CD4-positive, alpha-beta T cell (primary cell): ENCODE measurements at places on chromosomes 6 and 20.

DNA sequence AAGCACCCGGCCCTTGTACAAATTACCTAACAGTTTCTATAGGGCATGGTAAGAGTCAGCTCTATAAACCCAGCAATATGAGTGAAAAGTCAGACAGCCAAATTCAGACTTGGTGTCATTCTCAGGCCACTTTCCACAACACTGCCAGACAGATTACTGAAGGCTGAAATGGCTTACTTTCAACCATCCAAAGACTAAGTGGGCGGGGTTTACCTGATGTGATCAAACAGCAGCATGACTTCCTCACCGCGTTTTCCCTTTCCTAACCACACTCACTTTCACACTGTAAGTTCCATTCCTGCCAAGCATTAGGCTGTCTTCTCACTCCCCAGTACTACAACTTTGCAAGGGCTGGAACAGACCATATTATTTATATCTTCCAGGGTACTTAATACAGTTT lies 85.9 kb downstream of the SMLR1 start:
- DNase-seq: no peak

DNA sequence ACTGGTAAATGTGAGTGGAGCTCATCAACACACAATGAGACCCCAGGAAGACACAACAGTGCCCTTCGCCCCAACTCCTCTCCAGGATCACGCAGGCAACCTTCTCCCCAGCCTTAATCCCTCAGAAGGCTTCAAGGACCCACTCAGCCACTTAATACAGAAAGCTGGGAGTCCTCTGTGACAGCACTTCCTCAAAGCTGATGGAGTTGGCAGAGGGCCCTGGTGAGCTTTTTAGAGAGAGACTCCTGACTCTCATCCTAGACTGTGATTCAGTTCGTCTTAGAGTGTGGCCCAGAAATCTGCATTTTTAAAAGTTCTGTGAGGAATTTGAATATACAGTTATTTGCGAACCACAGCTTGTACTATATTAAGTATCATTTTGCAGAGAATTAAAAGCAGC lies 187.7 kb downstream of the UST start:
- no peak for DNase-seq

DNA sequence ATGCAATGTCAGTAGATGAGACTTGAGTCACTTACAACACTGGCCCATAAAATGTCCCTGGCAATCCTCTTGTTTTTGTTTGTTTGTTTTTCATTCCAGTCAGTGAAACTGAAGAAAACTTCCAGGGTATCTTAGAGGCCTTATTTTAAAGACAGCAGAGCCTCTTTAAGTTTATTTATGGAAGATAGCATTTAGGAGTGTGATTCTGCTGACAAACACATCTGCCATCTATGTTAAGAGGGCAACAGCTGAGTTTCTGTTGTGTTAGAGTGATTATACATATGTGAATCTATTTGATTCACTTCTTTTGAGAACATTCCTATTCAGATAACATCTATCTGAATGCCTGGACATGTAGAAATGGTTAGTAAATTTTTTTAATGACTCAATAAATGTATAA lies 812.6 kb downstream of the TENT5A start:
- DNase-seq: no peak

DNA sequence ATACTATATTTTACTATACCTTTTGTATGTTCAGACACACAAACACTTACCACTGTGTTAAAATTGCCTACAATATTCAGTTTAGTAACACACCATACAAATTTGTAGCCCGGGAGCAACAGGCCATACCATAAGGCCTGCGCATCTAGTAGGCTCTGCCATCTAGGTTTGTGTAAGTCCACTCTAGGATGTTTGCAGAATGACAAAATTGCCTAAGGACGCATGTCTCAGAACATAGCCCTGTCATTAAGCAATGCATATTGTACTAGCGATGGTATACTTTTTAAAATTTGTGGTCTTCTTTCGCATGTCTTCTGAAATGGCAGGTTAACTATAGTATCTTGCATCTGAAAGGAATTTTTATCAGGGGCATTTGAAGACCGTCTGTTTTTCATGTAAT lies 26.6 kb upstream of the MAP7 start:
- DNase-seq: no peak

DNA sequence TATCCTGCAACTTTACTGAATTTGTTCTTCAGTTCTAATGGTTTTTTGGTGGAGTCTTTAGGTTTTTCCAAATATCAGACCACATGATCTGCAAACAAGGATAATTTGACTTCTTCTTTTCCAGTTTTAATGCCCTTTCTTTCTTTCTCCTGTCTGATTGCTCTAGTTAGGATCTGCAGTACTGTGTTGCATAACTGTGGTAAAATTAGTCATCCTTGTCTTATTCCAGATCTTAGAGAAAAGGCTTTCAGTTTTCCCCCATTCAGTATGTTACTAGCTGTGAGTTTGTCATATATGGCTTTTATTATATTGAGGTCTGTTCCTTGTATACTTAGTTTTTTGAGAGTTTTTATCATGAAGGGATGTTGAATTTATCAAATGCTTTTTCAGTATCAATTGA lies 4.3 kb downstream of the MICA start:
- no peak for DNase-seq

DNA sequence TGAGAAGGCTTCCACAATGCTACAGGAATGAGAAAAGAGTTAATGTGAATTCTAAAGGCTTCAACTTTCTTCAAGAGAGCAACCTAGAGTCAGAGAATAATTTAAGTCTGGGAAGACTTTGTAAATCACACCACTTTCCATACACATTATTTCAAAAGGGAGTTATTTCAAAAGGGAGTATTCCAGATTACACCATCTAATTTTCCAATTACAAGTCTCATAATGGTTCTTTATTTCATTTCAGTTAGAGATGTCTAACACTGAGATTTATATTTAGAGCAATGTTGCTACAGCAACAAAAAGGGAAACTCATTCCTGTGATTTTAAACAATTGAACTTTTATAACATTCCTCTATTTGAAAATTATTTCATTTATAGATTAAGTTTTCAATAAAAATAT lies 98.8 kb upstream of the DST start:
- DNase-seq: no peak
